ENCODE measurements at places on chromosomes 2 and 18. TPM values are rescaled to one million over a fixed set of nuclear protein-coding genes. Genes with fewer than 3 reads are reported as not detected.

DNA sequence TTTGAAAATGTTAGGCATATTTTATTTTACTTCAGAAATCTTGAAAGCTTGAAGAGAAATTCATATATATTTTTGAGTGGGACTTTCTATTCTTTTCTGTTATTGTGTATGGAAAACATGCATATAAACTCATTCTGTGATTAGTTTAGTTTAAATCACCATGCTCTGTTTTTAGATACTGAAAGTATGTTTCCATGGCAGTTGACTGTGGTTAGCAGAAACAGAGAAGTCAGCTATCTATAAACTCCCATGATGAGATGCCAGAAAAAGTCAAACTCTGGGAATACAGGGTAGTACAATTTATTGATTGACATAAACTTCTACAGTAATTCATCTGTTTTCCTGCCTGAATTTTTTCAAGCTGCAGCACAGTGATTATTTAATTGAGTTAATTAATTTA lies 905.3 kb upstream of the VRK2 start:
- H3K27ac ChIP-seq, result no peak overlapping the region
- no peak overlapping the region for H3K4me3 ChIP-seq
- no peak for DNase-seq
- no peaks in the 10 kb centered on the region for H3K4me1 ChIP-seq
- H3K27me3 ChIP-seq, result no peaks in the 10 kb centered on the region

The ANKRD62 gene
- total RNA-seq, result 0.20 TPM

GRCh38 chr2:170113168-170113894 lies 64.6 kb upstream of the MYO3B start:
- no peaks in the 10 kb centered on the region for H3K4me1 ChIP-seq
- H3K36me3 ChIP-seq, result no peaks in the 10 kb centered on the region
- no peaks in the 10 kb centered on the region for H3K27me3 ChIP-seq
- no peak for DNase-seq
- no peak overlapping the region for H3K27ac ChIP-seq
- no peak overlapping the region for H3K4me3 ChIP-seq

GRCh38 chr2:159088906-159089305 lies 120.5 kb downstream of the TANC1 start:
- DNase-seq, result no peak
- no peak overlapping the region for H3K4me3 ChIP-seq
- no peaks in the 10 kb centered on the region for H3K27me3 ChIP-seq
- H3K4me1 ChIP-seq, result peaks cover 94% of the 10 kb centered on the region
- H3K36me3 ChIP-seq, result no peaks in the 10 kb centered on the region
- H3K27ac ChIP-seq, result peak overlapping the region; percentile 45

The RBKS gene
- 2.3 TPM for total RNA-seq

The UGT1A5 gene
- total RNA-seq, result not detected

DNA sequence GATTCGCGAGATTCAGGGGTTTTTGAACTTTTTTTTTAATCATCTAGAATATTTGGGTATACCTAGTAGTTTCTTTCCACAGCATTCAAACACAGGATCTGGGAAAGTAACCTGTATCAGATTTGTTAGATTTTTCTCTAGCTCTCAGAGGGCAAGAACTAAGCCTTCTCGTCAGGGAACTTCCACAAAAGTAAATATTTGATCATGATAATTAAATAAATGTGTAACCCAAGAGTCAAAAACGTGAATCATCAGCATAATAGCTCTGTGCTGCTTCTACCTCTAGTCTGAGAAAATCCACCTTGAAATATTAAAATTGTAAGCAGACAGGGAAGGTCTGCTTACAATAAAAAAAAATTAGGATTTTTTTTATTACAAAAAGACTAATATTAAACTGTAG lies 225.7 kb upstream of the SPOPL start:
- H3K4me1 ChIP-seq, result no peaks in the 10 kb centered on the region
- no peaks in the 10 kb centered on the region for H3K36me3 ChIP-seq
- no peak overlapping the region for H3K27ac ChIP-seq

The FBXO15 gene
- total RNA-seq, result 1.1 TPM
